ENCODE measurements at places on chromosomes 2 and 18. TPM values are rescaled to one million over a fixed set of nuclear protein-coding genes. Genes with fewer than 3 reads are reported as not detected.

The HOXD1 gene
- total RNA-seq, result 11.1 TPM

The DNAJC5G gene
- not detected for total RNA-seq

The IL1R1 gene
- total RNA-seq, result 93.3 TPM

The IMP4 gene
- 76.5 TPM for total RNA-seq

The SCG2 gene
- 0.39 TPM for total RNA-seq

The ANXA4 gene
- 169 TPM for total RNA-seq

The HSBP1L1 gene
- total RNA-seq, result 29.5 TPM

The GKN2 gene
- not detected for total RNA-seq

The CD8B gene
- 3.5 TPM for total RNA-seq

The CPO gene
- total RNA-seq, result not detected

The POMC gene
- 0.68 TPM for total RNA-seq

The AP1S3 gene
- total RNA-seq, result 52.7 TPM

The COLEC12 gene
- total RNA-seq, result 10.2 TPM

The GKN1 gene
- not detected for total RNA-seq

The EFEMP1 gene
- 81.2 TPM for total RNA-seq

The TUBB8B gene
- not detected for total RNA-seq

The VIT gene
- 7.4 TPM for total RNA-seq

The GCG gene
- total RNA-seq, result not detected

The CCDC85A gene
- 1.5 TPM for total RNA-seq
